ENCODE measurements at places on chromosomes 2 and 18.

DNA sequence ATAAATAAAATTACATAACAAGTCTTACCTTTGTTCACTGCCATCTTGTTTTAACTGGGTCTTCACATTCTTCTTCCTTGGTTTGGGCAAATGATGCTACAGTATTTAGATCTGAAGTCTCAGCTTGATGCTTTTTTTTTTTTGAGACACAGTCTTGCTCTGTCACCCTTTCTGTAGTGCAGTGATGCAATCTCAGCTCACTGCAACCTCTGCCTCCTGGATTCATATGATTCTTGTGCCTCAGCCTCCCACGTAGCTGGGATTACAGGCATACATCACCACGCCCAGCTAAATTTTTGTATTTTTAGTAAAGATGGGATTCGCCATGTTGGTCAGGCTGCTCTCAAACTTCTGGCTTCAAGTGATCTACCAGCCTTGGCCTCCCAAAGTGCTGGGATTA is 53.2 kb upstream of the MAT2A start:
- H3K4me3 ChIP-seq, result no peak overlapping the region
- no peaks in the 10 kb centered on the region for H3K4me1 ChIP-seq
- no peaks in the 10 kb centered on the region for H3K27me3 ChIP-seq
- H3K36me3 ChIP-seq, result no peaks in the 10 kb centered on the region
- no peak for DNase-seq
- no peak overlapping the region for H3K27ac ChIP-seq

GRCh38 chr2:109331896-109332848 is 203.2 kb downstream of the SH3RF3 start:
- H3K27ac ChIP-seq, result no peak overlapping the region
- no peak overlapping the region for H3K4me3 ChIP-seq
- no peaks in the 10 kb centered on the region for H3K36me3 ChIP-seq

- no peak overlapping the region for H3K27ac ChIP-seq
- peak; percentile 69 for DNase-seq
- H3K36me3 ChIP-seq, result no peaks in the 10 kb centered on the region
- no peaks in the 10 kb centered on the region for H3K27me3 ChIP-seq
- H3K4me1 ChIP-seq, result no peaks in the 10 kb centered on the region
Observed at GRCh38 chr18:8389391-8390340, 219.6 kb upstream of the RAB12 start.

DNA sequence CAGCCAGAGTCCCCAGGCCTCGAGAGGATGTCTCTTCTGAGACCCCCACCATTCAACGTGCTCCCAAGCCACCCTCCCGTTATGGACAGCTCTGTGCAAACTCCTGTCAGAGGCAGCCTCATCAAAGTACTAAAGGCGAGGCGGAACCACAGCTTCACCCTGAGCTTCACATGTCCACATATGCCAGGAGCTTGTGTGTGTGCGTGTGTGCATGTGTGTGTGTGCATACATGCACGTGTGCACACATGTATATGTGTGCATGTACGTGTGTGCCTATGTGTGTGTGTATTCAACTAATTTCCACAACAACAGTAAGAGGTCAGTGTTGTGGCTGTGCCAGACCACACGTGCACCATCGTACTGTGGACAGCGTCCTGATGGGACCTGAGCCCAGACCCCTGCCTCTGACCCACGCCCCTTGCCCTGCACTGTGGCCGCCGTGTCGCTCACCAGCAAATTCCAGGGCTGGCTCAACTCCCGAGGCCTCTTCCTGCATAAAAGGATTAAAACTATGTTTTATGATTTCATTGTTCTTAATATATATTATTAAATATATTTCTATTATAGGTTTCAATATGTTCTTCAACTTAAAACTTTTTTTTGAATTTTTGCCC is 444.8 kb downstream of the EIPR1 start:
- no peak overlapping the region for H3K4me3 ChIP-seq
- H3K4me1 ChIP-seq, result no peaks in the 10 kb centered on the region
- no peak for DNase-seq
- no peaks in the 10 kb centered on the region for H3K27me3 ChIP-seq
- no peaks in the 10 kb centered on the region for H3K36me3 ChIP-seq
- no peak overlapping the region for H3K27ac ChIP-seq

GRCh38 chr2:16196687-16197503 is 256.5 kb downstream of the MYCN start:
- no peak overlapping the region for H3K27ac ChIP-seq
- no peak for DNase-seq
- no peaks in the 10 kb centered on the region for H3K36me3 ChIP-seq
- H3K4me1 ChIP-seq, result no peaks in the 10 kb centered on the region
- no peaks in the 10 kb centered on the region for H3K27me3 ChIP-seq

- H3K27ac ChIP-seq, result no peak overlapping the region
- no peak for DNase-seq
- no peaks in the 10 kb centered on the region for H3K36me3 ChIP-seq
- H3K27me3 ChIP-seq, result no peaks in the 10 kb centered on the region
- no peak overlapping the region for H3K4me3 ChIP-seq
Observed at GRCh38 chr18:33946336-33946735, 278.4 kb downstream of the NOL4 start.

DNA sequence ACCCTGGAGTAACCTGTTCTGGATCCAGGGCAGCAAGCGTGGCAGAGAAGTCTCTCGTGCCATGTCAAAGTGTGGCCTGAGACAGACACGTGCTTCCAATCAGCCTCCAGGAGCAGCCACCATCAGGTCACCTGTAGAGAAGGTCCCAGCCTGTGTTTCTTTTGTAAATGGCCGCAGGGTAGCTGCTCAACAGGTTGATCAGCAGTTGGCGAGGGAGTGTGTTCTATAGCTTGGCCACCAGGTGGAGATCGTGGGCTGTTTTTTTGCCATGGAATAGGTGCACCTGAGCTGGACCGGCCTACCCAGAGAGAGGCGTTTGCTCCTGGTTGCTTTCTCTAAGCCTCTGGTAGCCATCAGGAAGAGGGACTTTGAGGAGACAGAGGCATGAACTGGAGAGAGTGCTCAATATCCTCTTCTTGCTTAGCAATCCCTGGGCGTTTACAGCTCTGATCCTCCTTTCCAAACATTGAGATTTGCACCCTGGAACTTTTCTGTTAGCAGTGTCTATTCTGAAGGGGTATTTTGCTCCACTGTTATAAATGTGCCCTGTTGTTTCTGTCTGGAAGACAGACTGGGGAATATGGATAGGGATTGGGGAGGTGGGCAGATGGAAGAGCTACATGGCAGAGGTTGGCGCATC is 34.2 kb upstream of the EN1 start:
- H3K4me1 ChIP-seq, result no peaks in the 10 kb centered on the region
- H3K4me3 ChIP-seq, result no peak overlapping the region
- H3K36me3 ChIP-seq, result no peaks in the 10 kb centered on the region
- no peak for DNase-seq
- no peaks in the 10 kb centered on the region for H3K27me3 ChIP-seq

GRCh38 chr2:233079473-233079877 is 19.3 kb downstream of the INPP5D start:
- no peaks in the 10 kb centered on the region for H3K27me3 ChIP-seq
- H3K4me1 ChIP-seq, result no peaks in the 10 kb centered on the region
- no peaks in the 10 kb centered on the region for H3K36me3 ChIP-seq
- no peak for DNase-seq
- no peak overlapping the region for H3K27ac ChIP-seq
- H3K4me3 ChIP-seq, result no peak overlapping the region

- no peaks in the 10 kb centered on the region for H3K27me3 ChIP-seq
- H3K4me1 ChIP-seq, result no peaks in the 10 kb centered on the region
- H3K4me3 ChIP-seq, result no peak overlapping the region
- H3K36me3 ChIP-seq, result no peaks in the 10 kb centered on the region
- no peak overlapping the region for H3K27ac ChIP-seq
Observed at GRCh38 chr2:216584112-216584511, 49.1 kb upstream of the IGFBP2 start.

GRCh38 chr18:13398631-13399030 is 180.1 kb downstream of the LDLRAD4 start:
- H3K27ac ChIP-seq, result no peak overlapping the region
- no peaks in the 10 kb centered on the region for H3K36me3 ChIP-seq
- H3K4me1 ChIP-seq, result no peaks in the 10 kb centered on the region

- no peak for DNase-seq
- no peaks in the 10 kb centered on the region for H3K27me3 ChIP-seq
- H3K4me3 ChIP-seq, result no peak overlapping the region
- H3K27ac ChIP-seq, result no peak overlapping the region
Observed at GRCh38 chr2:88815282-88815681, 123.8 kb downstream of the RPIA start.

- no peak for DNase-seq
- no peak overlapping the region for H3K4me3 ChIP-seq
- H3K27me3 ChIP-seq, result no peaks in the 10 kb centered on the region
- no peaks in the 10 kb centered on the region for H3K4me1 ChIP-seq
- no peak overlapping the region for H3K27ac ChIP-seq
Observed at GRCh38 chr2:104408266-104408665, 445.6 kb upstream of the POU3F3 start.

GRCh38 chr18:37930640-37931039 is 365.0 kb upstream of the CELF4 start:
- no peaks in the 10 kb centered on the region for H3K36me3 ChIP-seq
- H3K27ac ChIP-seq, result no peak overlapping the region
- no peak overlapping the region for H3K4me3 ChIP-seq
- no peaks in the 10 kb centered on the region for H3K4me1 ChIP-seq
- no peaks in the 10 kb centered on the region for H3K27me3 ChIP-seq
- DNase-seq, result no peak

- H3K4me3 ChIP-seq, result no peak overlapping the region
- H3K27me3 ChIP-seq, result no peaks in the 10 kb centered on the region
- H3K36me3 ChIP-seq, result no peaks in the 10 kb centered on the region
- H3K4me1 ChIP-seq, result peaks cover 4% of the 10 kb centered on the region
Observed at GRCh38 chr2:42001711-42002201, 46.1 kb upstream of the PKDCC start.

DNA sequence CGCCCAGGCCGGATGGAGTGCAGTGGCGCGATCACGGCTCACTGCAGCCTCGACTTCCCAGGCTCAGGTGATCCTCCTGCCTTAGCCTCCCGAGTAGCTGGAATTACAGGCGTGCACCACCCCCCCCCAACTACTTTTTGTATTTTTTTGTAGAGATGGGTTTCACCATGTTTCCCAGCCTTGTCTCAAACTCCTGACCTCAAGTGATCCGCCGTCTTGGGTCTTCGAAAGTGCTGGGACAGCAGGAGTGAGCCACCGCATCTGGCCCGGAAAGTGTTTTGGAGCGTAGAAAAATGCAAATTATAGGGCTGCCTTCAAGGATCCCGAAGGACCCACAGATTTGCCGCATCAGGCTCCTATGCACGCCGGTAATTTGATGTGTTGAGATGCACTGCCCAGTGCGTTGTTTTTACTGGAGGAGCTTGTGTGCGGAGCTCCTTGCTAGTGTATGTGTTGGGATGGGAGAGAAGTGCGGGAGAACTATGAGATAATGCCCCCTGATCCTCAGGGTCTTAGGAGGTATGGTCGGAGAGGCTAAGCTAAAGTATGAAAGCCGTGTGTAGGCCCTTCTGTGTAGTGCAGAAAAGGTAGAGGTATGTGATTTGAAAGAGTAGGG is 1.2 kb upstream of the CLASP1 start:
- peaks cover 9% of the 10 kb centered on the region for H3K4me1 ChIP-seq
- no peak for DNase-seq
- H3K36me3 ChIP-seq, result no peaks in the 10 kb centered on the region
- peak overlapping the region; percentile 92 for H3K4me3 ChIP-seq

DNA sequence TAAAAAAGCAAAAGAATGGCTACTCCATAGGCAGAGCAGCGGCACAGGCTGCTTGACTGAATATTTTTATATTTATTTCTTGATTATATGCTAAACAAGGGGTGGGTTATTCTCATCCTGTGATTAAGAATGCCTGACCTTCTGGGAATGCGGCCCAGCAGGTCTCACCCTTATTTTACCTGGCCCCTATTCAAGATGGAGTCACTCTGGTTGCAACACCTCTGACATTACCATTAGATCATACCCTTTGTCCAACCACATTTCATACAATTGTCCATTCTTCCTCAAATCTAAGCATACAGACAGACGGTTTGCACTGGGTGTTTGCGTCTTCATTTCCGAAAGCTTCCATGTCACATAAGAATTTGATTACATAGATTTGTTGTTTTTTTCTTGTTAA is 168.2 kb downstream of the GALNT1 start:
- no peak for DNase-seq
- no peaks in the 10 kb centered on the region for H3K27me3 ChIP-seq
- H3K4me3 ChIP-seq, result no peak overlapping the region
- H3K27ac ChIP-seq, result no peak overlapping the region

GRCh38 chr2:228860601-228861285 is 410.3 kb downstream of the PID1 start:
- no peaks in the 10 kb centered on the region for H3K36me3 ChIP-seq
- H3K4me3 ChIP-seq, result no peak overlapping the region
- no peaks in the 10 kb centered on the region for H3K4me1 ChIP-seq
- H3K27me3 ChIP-seq, result no peaks in the 10 kb centered on the region
- no peak overlapping the region for H3K27ac ChIP-seq

- H3K27me3 ChIP-seq, result no peaks in the 10 kb centered on the region
- H3K4me1 ChIP-seq, result no peaks in the 10 kb centered on the region
- DNase-seq, result no peak
- H3K4me3 ChIP-seq, result no peak overlapping the region
Observed at GRCh38 chr18:12777500-12777944, 74.7 kb downstream of the PSMG2 start.

DNA sequence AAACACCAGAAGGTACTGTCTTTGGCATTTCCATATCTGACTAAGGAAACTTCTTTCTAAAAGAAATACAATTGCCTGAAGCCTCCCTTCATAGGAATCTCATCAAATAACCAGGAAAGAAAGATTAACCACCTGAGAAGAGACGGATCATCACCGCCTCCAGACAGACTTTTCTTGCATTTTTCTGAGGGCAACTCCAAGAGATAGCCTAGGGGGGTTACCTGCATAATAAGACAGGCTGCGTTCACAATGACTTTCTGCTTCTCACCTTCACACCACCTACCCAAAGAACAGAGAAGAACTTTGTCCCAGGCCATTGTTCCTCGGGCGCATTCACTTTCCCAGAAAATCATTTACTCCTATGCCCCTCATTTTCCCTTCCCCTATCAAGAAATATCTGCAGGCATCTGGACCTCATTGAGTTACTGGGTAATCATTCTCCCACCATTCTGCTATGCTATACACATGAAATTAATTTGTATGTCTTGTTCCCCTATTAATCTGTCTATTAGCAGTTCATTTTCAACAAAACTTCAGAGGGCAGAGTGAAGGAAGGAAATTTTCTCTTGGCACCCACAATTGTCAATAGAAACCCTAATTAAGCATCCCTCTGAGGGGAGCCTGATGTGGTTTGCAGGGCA is 8.3 kb upstream of the POMC start:
- DNase-seq, result no peak
- no peak overlapping the region for H3K4me3 ChIP-seq
- no peaks in the 10 kb centered on the region for H3K4me1 ChIP-seq
- H3K27me3 ChIP-seq, result no peaks in the 10 kb centered on the region
- H3K36me3 ChIP-seq, result no peaks in the 10 kb centered on the region
